ENCODE measurements at places on chromosomes 1 and 21.

DNA sequence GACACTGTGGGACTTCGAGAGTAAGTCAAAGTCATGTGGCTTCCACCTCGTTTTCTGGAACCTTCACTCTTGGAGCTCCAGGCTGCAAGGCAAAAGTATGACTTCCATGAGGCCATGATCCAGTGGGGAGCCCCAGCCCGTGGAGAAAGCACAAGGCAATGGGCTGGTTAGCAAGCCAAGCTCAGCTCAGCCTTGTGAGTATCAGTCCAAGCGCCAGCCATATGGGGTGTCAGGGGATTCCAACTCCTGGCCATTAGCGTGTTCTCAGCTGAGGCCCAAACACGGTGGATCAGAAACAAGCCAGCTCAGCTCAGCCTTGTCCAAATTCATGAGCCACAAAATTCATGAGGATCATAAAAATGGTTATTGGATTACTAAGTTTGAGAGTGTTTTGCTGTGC lies 261.0 kb downstream of the RHOU start:
- no peak for DNase-seq

GRCh38 chr1:219733511-219734174 lies 120.7 kb upstream of the ZC3H11B start:
- DNase-seq = no peak

GRCh38 chr1:201248721-201249559 lies 34.4 kb upstream of the PKP1 start:
- no peak for DNase-seq

DNA sequence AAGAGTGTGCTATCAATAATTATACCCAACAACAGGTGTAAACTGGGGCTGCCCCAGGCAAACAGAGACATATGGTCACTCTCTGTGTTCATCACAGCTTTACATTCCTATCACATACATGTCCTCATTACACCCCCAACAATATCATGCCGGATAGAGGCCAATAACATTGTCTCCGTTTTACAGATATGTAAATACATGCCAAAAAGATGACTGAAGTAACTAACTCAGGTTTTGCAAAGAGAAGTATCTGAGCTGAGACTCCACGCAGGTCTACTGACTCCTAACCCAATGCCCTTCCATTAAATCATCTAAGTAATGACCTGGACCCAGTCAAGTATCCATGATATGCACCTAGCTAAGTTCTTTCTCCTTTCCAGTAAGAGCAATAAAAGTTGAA lies 55.0 kb downstream of the JAK1 start:
- no peak for DNase-seq

- no peak for DNase-seq
Observed at GRCh38 chr1:154240294-154240833, 19.6 kb downstream of the UBAP2L start.

GRCh38 chr1:76153841-76154205 lies 79.3 kb downstream of the ST6GALNAC3 start:
- no peak for DNase-seq

- no peak for DNase-seq
Observed at GRCh38 chr1:181110013-181110412, 21.5 kb downstream of the IER5 start.

- no peak for DNase-seq
Observed at GRCh38 chr1:121443001-121443540, 258.3 kb downstream of the SRGAP2C start.

- DNase-seq = no peak
Observed at GRCh38 chr1:185860859-185861258, 126.7 kb downstream of the HMCN1 start.

GRCh38 chr1:24329797-24330543 lies 10.8 kb downstream of the GRHL3 start:
- DNase-seq = no peak

DNA sequence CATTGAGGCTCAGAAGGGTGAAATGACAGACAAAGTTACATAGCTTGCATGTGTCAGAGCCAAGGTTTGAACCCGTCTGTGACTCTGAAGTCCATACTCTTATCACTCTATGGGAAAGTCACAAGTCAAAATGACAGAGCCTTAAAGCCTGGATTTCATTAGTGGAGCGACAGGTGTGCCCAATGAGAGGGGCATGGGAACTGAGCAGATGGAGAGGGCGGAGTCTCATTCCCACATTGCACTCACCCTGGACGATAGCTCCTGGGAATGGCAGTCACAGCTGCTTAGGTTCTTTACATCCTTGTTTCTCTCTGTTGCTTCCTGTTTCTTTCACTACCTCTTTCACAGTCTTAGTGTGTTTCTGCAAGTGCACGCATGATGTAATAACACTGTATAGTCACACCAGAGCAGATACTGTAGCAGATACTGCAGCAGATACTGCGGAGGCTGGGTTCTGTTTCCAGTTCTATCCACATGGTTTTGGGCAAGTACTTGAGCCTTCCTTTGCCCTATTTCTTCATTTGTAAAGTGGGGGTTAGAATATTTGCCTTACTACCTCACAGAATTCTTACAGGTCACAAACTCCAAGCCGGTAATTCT lies 127.2 kb downstream of the ZSCAN20 start:
- DNase-seq = no peak

DNA sequence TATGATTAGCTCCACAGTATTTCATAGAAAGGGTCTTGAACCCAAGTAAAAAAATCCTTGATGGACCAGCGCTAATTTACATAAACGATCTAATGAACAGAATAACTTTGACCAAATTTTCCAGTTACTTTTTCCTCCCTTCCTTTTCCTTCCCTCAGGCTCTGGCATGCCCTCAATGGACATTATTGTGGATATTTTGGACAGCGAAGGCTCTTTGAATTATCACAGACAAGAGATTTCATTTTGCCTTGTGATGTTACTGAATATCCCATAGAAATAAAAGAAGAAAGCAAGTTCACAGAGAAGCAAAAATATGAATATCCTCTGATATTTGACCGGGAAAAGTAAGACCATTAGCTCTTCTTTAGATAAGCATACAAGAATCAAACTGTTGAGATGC lies 60.3 kb upstream of the EXO1 start:
- no peak for DNase-seq
